Stimulated activated CD4-positive, alpha-beta T cell treated with anti-CD3 and anti-CD28 coated beads, TNF-alpha, amount 100 ng/mL, for 4 hours (primary cell): ENCODE measurements at places on chromosomes 2 and 18.

DNA sequence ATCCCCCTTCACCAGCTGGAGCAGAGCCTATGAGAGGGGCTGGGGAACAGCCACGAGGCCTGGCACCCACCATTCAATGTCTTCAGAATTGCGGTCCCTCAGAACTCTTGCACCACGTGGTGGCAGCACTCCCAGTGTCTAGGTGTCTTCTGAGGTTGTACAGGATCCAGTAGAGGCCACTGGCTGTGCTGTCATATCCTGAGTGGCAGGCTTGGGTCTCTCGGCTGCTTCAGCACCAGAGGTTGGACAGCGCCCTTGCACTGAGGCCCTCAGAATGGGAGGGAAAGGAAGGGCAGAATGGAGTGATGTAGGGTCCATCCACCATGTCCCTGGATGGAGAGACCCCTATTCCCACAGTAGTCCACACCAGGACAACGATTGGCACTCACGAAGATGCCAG is 112.0 kb upstream of the TEKT4 start:
- no peak for DNase-seq

GRCh38 chr2:23705771-23706612 is 220.9 kb downstream of the ATAD2B start:
- no peak for DNase-seq

GRCh38 chr2:203533676-203534591 is 1.2 kb downstream of the RAPH1 start:
- no peak for DNase-seq

DNA sequence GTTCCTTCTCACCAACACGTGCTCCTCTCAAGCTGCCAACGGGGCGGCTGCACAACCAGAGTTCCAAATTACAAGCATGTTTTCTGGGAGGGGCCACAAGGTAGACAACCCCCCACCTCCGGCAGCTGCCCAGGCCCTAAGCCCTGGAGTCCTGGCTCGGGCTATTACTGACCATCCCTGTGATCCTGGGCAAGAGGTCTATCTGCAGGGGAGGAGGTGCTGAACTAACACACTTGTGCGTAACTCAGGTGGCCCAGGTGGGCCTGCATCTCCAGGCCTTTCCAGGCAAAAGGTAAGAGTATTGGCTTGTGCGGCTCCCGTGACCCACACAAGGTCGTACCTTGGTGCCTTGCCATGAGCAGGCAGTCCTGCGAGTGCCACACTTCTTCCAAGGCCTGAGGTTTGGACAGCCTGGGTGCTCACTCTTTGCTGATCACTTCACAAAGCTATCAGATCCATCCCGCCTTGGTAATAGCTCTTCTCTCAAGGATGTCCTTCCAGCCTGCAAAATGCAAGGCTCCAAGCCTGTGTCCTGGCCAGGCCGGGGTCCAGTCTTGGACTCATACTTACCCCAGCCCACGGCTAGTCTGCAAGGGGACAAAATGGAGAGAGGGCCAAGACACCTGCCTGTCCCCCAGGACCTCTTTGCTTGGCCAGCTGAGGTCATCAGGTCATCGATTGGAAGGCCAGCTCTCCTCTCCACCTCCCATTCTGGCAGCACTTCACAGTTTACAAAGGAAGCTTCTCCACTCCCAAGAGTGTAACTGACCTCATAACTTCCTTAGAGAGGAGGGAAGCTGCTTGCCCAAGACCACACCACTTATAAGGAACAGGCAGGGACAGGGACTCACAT is 33.9 kb downstream of the ADRA2B start:
- DNase-seq, result no peak

- DNase-seq, result no peak
These were observed 79.1 kb upstream of the DLX2 start for GRCh38 chr2:172181840-172182239.

GRCh38 chr2:229344151-229344551 is 73.1 kb upstream of the PID1 start:
- DNase-seq, result no peak

GRCh38 chr2:35428548-35428947 is 927.0 kb upstream of the CRIM1 start:
- no peak for DNase-seq

- DNase-seq, result no peak
These were observed 112.2 kb downstream of the ZNF521 start for GRCh38 chr18:25239581-25240419.

DNA sequence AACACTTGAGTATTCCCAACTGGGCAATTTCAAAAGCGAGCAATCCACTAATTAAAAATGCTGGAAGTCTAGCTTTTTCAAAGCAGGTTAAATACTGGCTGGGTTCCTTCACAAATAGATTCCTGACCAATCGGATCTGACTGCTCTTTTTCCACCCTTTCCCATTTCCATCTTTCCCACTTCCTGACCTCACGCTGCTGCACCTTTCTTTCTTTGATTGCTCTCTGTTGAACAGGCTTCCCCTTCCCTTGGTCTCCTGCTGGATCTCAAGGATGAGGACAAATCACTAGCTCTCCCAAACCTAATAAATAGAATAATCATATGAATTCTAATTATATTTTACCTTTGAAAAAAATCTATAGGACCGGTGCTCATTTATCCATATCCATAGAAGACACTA is 121.2 kb downstream of the TCF4 start:
- no peak for DNase-seq

DNA sequence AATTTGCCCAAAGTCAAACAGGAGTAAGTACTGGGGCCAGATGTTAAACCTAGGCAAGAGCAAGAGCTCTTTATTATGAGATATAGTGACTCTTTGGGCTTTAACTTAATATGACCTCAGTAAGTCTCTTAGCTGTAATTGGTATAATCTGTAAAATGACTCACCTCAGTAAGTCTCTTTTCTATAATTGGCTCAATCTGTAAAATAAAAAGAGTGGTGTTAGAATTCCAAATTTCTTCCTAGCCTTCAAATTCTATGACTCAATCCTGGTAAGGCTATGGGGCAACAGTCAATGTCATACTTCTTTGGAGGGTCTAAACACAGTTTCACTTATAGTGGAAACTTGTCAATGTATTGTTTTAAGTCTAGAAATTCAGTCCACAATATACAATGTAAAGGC is 1608.9 kb upstream of the PIK3C3 start:
- DNase-seq, result no peak

DNA sequence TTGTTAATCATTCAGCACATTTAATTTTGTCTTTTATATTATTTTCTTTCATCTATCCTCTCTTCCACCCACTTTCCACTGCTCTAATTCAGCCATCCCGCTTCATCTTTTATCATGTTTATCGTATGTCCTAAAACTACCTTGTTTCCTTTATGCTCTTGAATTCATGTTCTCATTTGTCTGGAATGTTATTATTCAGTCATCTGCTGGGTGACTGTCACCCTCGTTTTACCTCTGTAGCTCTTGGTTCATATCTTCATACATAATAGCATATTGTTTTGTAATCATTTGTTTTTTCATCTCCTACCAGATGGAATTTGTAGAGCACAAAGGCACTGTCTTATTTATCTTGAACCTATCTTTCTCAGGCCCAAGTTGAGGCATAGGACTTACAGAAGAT is 37.0 kb downstream of the SMCHD1 start:
- DNase-seq, result no peak

GRCh38 chr18:73880387-73880786 is 267.2 kb downstream of the FBXO15 start:
- no peak for DNase-seq

- DNase-seq, result no peak
These were observed 8.1 kb downstream of the ASB3 start for GRCh38 chr2:53778536-53779162.

- DNase-seq, result no peak
These were observed 90.6 kb upstream of the RAB6C start for GRCh38 chr2:129888896-129889295.

DNA sequence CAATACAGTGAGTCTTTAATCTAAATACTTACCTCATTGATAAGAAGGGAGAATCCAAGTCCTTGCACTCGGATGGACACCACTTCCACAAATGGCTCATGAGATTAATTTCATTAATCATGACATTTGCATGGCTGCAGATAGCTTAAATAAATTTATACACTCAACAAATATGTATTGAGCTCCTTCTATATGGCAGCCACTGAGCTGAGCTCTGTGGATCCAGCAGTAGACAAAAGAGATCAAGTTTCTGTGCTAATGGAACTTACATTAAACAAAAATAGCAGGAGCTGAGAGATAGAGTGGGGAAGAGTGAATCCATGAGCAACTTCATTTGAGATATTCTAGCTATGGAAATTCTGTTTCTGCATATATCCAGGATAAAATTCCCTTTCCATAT is 44.4 kb downstream of the RAB27B start:
- no peak for DNase-seq

GRCh38 chr2:157849591-157849990 is 26.5 kb downstream of the ACVR1 start:
- DNase-seq, result no peak

DNA sequence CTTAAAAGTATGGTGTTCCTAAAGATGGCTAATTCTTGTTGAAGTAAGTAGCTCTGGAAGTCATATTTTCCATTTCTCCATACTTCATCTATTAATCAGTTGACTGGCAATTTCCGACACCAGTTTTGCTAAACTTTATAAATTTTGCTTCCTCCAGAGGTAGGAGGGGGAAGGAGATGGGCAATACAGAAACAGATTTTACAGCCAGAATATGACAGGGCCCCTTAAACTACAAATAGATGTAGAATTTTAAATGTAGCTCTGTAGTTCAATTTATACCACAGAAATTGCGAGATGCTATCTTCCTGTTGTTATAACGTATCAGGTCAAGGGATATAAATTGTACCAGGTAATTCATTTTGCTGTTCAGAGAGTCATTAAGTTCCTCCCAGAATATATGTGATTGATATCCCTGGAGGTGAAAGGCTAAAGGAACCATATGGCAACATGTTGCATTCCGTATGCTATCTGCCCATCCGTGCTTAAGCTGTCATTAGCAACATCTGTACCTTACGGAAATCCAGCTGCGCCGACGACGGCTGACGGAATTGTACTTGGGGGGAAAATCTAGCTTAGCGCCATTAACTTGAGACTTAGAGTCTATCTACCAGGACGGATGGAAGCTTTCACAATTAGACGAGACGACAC is 8.4 kb upstream of the NR4A2 start:
- DNase-seq, result no peak

- no peak for DNase-seq
These were observed 28.5 kb downstream of the MAP3K20 start for GRCh38 chr2:173104156-173104555.

GRCh38 chr2:160820691-160821090 is 327.1 kb upstream of the RBMS1 start:
- DNase-seq, result no peak

- DNase-seq, result no peak
These were observed 66.5 kb downstream of the PDCL3 start for GRCh38 chr2:100629309-100629708.

- DNase-seq, result no peak
These were observed 33.5 kb downstream of the PNO1 start for GRCh38 chr2:68190991-68191731.

DNA sequence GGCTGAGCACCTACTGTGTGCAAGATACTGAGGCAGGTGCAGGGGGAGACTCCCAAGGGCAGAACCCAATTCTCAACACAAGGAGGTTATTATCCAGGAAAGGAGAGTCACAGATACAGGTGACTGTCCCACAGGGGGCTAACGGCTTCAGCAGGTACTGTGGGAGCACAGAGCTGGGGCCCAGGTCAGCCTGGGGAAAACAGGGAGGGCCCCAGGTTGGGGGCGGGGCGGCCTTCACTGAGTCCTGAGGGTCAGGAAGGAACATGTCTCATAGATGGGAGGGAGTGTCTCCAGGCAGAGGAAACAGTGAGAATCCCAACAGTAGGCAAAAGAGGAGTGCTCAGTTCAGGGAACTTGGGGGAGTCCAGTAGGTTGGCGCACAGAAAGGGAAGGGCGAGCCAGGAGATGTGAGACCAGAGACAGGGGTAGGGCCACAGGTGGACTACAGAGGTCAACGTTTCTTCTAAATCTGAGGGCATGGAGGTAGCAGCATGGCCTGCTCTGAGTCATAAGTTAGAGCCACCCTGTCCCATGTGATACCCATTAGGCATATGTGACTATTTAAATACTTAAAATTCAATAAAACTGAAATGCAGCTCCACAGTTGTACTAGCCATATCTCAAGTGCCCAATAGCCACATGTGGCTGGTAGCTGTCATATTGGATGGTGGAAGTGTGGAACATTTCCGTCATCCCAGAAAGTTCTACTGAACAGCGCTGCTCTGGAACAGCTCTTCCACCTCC is 157.2 kb downstream of the TTC32 start:
- DNase-seq, result no peak

- DNase-seq, result no peak
These were observed 55.6 kb downstream of the THUMPD2 start for GRCh38 chr2:39723497-39723896.

- DNase-seq, result no peak
These were observed 151.6 kb downstream of the CAPN13 start for GRCh38 chr2:30655660-30656059.

DNA sequence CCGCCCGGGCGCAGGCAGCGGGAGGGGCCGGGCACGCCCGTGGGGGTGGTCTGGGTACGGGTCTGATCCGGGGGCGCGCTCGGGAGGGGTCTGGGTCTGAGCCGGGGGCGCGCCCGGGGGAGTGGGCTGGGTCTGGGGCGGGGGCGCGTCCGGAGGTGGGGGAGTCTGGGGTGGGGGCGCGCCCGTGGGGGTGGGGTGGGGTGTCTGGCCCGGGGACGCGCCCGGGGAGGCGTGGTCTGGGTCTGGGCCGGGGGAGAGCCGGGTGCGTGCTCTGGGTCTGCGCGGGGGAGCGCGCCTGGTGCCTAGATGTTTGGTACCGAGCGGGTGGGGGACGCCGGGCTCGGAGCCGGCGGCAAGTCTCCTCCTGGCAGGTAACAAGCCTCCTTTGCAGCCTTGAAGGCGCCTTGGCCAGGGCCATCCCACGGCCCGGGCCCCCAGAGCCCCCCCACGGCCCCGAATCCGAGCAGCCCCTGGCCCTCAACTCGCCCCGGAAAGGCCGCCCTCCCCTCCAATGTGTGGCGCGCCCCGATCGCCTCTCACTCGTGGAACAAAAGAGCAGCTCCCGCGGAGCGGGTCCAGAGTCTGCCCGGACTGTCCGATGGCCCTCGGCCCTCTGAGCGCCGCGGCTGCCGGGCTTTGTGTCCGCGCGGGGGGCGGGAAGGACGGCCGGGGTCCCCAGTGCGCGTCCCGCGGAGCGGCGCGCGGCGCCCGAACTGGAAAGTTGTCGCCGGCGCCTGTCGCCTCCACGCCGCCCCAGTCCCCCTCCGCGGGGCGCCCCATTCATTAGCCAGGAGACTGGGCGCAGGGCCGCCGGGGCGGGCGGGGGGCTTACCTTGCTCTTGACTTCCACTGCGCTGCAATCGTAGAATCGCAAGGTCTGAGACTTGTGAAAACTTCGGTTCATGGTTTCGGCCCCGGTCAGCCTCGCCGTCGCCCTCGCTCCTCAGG is 595 bp downstream of the PARD6G start:
- DNase-seq, result no peak

DNA sequence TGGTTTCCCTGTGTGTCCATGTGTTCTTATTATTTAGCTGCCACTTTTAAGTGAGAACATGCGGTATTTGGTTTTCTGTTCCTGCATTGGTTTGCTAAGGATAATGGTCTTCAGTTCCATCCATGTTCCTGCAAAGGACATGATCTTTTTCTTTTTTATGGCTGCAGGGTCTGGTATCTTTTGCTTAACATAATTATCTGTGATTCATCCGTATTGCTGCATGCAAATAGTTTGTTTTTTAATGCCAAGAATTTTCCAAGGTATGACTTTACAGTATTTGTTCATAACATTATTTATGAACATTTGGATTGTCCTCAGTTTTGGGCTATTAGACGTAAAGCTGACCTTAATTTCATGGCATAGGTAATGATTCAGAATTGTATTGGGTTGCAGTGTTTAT is 17.8 kb downstream of the GIGYF2 start:
- no peak for DNase-seq
